ENCODE measurements at places on chromosomes 13 and 19.

DNA sequence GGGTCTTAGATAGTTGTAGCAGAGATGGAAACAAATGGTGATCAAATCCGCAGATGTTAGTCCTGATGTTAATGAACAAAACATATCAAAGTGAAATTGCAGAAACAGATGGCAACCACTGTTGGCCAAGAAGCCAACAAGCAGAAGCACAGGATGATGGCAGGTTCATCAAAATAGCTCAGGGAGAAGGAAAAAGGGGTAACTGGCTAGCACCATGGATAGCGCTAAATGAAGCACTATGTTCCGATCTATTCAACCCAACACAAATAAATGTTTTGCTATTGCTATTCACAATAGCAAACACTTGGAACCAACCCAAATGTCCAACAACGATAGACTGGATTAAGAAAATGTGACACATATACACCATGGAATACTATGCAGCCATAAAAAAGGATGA, 413.7 kb downstream of the FGF14 start:
- DNase-seq = no peak

DNA sequence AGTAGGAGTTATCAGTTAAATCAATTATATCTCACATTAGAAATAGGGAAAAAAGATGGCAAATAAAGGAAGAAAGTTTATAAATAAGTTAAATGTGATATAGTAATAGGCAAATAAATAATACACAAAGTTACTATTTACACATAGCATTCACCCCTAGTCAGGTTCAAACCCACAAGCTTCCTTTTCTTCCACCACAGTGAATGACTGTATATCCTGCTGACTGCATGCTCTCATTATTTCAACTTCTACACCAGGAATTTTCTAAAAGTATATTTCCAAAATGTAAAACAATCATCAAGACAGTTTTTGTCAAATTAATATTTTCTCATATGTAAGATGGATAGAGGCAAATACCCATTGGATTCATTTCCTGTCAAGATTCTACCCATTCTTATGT, 548.6 kb upstream of the SLITRK5 start:
- no peak for DNase-seq

DNA sequence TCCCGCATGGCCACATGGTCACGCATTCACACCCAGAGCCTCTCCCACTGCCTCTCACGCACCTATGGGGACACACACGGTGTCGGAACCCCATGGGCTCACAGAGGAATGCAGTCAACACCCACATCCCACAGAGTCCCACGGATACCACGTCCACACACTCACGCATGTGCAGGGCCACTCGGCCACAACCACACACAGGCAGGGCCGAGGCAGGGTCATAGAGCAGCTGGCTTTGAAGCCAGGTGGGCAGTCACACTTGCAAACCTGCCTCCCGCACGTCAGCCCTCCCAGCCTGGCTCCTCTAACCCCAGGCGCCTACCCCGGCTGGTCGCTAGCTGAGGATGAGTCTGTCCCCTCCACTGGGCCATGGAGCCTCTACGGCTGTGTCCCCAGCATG, 8.1 kb downstream of the ERCC2 start:
- no peak for DNase-seq

DNA sequence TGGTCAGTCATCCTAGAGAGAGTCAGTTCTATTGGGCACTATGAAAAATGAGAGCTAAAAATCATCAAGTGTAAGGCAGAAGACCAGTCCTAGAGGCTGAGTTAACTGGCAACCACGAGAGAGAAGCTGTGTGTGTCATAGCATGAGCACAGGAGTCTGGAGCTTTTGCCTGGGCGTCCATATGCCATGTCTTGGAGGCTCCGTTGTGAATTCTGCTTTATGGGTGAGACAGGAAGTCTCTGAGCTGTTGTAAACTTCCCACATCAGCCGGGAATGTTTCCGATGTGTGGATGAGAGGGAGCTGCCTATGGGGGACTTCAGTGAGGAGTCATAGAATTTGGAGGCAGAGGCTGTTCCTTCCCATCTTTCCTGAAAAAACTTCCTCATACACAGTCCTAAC, 120.0 kb downstream of the ITGBL1 start:
- DNase-seq = no peak

- no peak for DNase-seq
Measured at GRCh38 chr19:30540761-30541160, 168.6 kb downstream of the ZNF536 start.

DNA sequence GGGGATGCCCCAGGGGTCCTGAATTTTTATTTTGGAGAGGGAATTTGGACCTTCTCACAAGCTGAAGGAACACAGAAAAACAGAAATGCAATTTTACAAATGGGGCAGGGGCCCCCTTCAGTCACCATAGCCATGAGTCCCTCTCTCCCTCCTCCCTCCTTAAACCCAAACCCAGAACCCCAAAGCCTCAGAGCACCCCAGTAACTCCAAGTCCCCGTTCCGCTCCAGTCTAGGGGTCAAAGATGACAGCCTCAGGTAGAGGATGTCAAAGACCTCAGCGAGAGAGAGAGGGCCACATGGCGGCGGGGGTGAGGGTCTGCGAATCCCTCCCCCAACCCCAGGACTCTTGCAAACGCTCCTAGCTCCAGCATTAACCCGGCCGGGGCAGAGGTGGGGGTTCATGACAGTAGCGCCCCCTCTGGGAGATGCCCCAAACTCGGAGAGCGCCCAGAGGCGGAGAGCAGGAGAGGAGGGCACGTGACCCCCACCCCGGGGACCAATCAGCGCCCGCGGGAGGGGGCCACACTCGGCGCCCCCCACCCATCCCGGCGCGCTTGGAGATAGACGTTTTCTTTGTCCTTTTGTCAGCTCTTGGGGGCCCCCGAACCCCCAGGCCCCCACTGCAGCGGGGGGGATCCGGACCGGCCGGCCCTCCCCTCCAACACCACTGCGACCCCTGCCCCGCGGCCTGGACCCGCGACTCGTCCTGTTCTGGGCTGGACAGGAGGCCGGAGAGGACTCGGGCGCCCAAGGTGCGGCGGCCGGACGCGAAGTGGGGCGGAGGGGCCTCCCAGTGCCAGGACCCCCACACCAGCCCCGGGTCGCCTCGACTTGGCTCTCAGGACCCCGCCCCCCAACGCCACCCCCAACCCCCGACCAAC, 20.8 kb upstream of the SEMA6B start:
- no peak for DNase-seq
